ENCODE measurements at places on chromosomes 12 and 14.

GRCh38 chr12:53543539-53543938 lies 36.3 kb upstream of the NPFF start:
- ATAC-seq = peak; percentile 97

DNA sequence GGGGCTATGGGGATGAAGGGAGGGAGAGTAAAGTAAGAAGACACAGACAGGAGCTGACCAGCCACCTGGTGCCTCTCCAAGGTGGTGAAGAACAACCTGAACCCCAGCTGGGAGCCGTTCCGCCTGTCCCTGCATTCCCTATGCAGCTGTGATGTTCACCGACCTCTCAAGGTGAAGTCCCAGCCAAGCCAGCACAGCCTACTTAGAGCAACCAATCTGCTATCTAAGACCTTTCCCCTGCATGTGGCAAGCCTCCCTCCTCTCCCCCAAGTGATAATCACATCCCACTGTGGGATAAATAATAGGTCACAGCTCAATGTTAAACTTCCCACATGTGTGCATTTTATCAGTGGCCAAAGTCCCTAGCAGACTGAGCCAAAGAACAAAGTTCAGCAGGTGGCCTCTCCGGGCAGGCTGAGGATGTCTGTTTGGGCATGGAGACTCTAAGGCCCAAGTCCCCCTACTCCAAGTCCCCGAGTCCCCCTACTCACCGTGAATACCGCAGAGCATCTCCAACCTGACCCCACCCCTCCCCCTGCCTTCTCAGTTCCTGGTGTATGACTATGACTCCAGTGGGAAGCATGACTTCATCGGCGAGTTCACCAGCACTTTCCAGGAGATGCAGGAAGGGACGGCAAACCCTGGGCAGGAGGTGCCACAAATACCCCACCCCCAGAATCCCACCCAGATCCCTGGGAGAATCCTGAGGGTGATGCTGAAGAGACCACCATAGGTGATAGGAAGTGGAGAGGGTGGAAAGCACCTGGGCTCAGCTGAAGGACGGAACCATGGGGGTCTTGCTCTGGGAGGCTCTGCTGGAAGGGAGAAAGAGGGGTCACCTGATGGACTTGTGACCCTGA lies 3.5 kb downstream of the CPNE6 start:
- no peak for ATAC-seq

DNA sequence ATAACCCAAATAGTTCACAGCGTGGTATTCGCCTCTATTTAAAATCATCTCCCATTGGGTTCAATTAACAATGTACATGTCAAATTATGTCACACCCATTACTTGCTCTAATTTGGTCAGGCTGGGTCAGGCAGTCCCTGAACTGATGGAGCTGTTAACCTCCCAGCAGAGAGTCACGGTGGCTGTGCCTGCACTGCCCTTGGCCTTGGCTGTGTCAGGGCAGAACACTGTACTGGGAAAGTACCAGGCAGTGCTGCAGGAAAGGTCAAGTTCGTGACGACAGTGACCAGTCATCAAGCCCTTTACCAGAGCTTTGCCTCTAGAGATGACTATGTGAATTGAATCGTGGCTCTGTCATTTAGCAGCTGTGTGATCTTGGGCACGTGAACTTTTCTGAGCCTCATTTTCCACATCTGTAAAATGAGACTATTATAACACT lies 100.0 kb downstream of the ARF6 start:
- ATAC-seq = peak; percentile 99

GRCh38 chr14:58100735-58101368 lies 51.2 kb downstream of the ARMH4 start:
- no peak for ATAC-seq

GRCh38 chr12:113142173-113142885 lies 6.8 kb upstream of the RASAL1 start:
- ATAC-seq = peak; percentile 92

- no peak for ATAC-seq
Measured at GRCh38 chr14:89543425-89543790, 126.4 kb upstream of the FOXN3 start.

GRCh38 chr12:16618256-16618655 lies 12.3 kb upstream of the LMO3 start:
- ATAC-seq = no peak

DNA sequence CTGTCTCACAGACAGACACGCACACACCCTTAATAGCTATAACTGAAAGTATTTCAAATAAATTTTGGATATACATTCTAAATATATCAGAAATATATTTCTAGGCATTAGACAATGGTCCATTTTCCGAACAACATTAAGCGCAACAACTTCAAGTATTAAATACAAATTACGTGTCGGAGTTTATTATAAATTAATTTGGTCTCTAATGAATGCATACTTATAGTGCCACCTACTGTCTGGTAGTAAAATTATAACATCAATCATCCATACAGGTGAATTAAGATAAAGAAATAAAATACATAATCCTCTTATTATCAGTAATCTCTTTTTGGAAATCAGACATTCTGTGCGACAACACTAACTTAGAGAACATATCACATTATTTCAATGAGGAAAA lies 27.2 kb upstream of the CMAS start:
- ATAC-seq = no peak

GRCh38 chr12:46841891-46842290 lies 16.1 kb upstream of the SLC38A4 start:
- no peak for ATAC-seq

DNA sequence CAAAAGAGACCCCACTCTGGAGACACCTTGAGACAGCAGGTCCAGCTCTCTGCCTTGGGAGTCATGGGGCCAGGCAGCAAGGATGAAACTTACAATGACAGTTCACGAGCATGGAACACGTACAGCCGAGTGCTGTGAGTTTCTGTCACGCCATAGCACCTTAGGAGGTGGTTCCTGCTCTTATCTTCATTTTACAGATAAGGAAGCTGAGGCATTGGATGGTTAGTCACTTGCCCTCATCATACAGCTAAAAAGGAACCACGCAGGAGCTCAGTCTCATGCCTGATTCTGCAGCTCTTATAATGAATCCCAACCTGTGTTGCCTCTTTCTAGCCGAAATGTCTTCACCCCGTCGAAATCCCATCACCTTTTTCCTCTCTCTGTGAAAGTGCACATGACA lies 39.9 kb downstream of the C14orf132 start:
- no peak for ATAC-seq

GRCh38 chr14:90674043-90674670 lies 142.1 kb downstream of the TTC7B start:
- no peak for ATAC-seq

DNA sequence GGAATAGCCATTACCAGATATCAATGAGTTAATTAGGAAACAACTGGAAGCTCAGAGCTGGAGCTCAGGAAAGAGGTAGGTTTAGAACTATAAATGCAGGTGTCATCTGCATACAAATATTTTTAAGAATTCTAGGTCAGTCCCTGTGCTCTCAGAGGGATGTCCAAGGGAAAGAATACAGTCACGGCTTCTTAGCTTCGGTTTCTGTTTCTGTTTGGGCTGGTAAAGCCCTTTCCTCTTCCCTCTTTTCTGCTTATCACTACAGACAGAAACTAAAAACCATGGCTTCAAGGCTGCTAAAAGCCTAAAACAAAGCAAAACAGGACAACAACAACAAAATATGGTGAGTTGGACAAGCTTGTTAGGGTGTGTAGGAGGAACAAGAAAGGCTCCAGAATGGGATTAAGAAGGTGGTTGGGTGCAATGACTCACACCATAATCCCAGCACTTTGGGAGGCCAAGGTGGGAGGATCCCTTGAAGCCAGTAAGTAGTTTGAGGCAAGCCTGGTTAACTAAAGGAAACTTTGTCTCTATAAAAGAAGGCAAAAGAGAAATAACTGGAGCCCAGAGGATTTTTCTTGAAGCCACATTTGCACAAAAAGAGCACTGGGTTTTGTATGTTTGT lies 113.0 kb downstream of the SEC23A start:
- peak; percentile 24 for ATAC-seq

DNA sequence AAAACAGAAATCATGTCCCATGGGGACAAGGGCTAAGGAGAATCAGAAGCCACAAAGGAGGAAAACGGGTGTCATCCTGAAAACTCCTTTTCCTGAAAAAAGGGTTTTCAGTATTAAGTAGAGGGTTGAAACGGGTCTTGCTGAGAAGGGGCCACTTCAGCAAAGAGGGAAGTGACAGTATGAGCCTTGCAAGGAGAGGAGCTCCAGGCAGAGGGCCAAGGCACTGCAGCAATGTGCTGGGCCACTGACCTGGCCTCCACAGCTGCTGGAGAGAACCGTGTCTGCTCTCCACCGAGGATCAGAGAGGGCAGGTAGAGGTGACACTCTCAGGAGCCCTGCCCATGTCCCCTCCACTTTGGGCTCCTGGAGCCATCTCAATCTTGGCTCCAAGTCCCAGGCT lies 103.3 kb downstream of the NCOR2 start:
- ATAC-seq = no peak

DNA sequence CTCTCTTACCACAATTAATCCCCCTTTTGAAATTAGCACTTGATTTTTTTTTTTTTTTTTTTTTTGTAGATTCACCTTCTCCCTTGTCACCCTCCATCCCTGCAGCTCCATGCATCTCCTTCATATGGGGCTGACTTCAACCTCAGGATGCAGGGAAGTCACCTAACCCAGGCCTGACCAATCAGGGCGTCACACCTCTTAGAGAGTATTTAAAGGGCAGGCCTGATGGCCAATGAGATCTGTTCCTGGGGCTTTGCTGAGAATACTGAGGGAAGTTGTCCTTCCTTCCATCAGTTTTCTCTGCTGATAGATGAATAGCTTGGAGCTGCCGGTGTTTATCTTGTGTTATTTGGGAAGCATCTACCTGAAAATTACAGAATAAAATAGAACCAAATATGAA lies 1104.7 kb upstream of the TMEM132C start:
- no peak for ATAC-seq

GRCh38 chr14:51369814-51370213 lies 129.8 kb downstream of the TMX1 start:
- no peak for ATAC-seq

DNA sequence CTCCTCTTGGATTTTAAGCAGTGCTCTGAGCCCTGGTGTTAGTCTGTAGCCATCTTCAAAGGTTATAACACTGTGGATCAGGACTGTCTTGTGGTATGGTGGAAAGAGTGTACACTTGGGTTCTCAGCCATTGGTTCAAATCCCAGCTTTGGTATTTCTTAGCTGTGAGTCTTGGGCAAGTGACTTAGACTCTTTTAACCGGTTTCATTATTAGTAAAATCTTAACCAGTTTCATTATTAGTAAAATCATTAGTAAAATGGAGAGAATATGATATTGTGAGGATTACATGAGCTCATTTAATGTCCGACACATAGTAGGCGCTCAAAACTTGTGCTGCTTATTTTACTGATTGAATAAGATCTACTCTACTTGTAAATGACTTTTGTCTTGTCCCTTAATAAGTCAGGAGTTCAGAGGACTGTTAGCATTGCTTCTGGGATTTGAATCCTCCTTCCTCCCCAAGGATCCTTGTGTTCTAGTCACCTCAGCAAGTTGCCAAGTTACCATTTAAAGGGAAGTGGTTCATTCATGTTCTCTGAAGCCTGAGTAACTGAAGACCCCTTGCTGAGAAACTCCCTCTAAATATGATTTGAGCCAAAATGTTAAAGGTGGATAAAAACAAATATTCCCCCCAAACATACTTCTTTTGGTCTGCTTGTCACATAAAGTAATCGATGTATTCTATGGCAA lies 12.4 kb downstream of the TTLL5 start:
- ATAC-seq = peak; percentile 96

GRCh38 chr14:69780952-69781351 lies 14.0 kb downstream of the SRSF5 start:
- no peak for ATAC-seq

DNA sequence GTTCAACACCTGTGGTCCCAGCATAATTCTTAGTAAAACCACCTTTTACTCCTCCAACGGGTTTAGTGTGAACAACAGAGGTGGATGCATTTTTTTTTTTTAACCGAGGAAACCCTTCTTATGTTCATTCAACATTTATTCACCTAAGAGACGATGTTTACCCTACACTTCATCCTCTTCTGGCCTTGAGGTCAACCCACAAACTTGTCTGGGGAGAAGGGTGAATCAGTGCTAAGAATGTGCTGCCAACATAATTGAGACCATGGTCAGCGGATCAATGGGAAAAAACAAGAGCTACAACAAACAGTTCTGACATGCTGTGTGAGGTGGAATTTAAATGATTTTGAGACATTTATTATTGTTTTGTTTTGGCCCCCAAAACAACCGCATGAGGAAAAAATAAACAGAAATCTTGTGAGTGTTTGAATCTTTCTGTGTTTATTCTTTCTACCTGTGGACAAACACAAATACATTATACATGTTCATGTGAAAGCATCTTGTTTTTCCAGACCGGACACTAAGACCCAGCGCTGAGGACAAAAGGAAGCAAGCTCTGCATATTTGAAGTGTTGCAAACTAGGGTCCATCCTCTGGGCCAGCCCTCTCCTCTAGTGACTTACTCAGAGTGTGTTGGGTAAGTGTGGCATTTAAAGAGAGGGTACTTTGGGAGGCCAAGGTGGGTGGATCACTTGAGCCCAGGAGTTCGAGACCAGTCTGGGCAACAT lies 5.1 kb upstream of the USP30 start:
- ATAC-seq = no peak

DNA sequence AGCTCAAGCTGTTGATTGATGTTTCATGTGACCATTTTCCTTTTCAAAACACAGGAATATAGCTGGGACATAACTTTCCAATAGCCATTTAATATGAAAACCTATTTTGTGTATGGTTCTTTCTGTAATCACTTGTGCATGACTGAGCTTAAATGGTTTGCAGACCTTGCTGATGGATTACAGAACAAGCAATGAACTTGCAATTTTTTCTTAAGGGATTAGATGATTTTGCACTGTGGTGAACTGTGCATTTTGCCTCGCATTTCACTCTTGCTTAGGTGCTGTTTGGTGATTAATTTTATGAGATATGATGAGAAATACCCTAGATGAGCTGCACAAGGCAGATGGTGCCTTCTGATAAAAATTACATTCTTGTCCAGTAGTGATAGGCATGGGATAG lies 419.0 kb upstream of the FBXO33 start:
- ATAC-seq = no peak

- ATAC-seq = no peak
Measured at GRCh38 chr12:52389313-52390207, 4.1 kb upstream of the KRT84 start.

DNA sequence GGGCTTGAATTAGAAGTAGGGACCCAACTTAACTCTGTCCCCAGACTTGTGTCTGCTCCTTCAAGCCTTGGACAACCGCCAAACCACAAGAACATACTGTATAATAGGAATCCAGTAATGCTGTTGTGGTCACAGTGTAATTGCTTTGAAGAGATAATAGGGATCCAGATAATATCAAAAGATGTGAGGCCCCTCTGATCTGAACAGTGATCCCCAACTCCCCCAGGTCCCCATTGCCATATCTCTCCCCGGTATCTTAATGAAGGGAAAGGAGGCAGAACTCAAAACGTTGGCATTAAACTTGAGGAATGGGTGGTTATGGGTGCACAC lies 8.5 kb upstream of the PLEKHH1 start:
- no peak for ATAC-seq

DNA sequence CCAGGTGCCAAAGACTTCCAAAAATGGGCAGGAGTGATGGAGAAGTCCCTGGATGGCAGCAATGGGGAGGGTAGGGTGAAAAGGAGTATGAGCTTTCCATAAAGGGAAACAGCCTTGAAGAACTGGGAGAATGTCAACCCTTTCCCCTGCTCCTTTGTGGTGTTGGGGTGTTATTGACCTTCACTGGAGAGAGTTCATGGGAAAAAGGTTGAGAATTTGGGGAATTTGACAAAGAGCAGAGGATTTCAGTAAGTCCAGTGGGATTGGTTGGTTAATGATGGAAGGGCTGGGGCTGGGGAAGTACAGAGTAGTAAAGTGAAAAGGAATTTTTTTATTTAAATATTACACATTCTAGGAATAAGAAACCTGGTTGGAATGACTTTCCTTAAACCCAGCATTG lies 116.6 kb downstream of the ERC1 start:
- no peak for ATAC-seq

Data from activated CD4-positive, CD25-positive, alpha-beta regulatory T cell treated with anti-CD3 and anti-CD28 coated beads, Interleukin-2, amount 50 U/mL, for 24 hours (primary cell).